ENCODE measurements at places on chromosomes 16 and 17.

GRCh38 chr17:42460371-42460770 is 1.7 kb downstream of the ATP6V0A1 start:
- no peak for DNase-seq

DNA sequence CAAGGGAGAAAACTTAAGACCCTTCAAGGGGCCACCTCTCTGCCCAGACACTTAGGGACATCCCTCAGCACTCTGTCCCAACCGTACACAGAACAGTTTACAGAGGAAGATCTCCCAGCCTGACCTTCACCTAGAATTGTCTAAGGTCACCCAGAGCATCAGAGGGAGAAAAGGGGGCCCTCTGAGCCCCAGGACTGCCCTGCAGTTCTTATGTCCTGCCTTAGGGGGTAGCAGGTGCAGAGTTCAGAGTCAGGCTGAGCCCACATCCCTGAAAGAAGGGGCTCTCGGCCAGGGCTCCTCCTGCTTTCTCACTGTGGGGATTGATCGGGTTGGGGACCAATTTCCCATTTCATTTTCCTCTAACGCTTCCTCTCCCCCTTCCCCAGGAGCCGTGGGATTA is 15.4 kb downstream of the CA4 start:
- DNase-seq, result no peak

GRCh38 chr17:74316220-74316619 is 9.8 kb upstream of the KIF19 start:
- no peak for DNase-seq

- DNase-seq, result peak; percentile 60
Observed at GRCh38 chr16:2514333-2515179, 804 bp downstream of the ATP6V0C start.

DNA sequence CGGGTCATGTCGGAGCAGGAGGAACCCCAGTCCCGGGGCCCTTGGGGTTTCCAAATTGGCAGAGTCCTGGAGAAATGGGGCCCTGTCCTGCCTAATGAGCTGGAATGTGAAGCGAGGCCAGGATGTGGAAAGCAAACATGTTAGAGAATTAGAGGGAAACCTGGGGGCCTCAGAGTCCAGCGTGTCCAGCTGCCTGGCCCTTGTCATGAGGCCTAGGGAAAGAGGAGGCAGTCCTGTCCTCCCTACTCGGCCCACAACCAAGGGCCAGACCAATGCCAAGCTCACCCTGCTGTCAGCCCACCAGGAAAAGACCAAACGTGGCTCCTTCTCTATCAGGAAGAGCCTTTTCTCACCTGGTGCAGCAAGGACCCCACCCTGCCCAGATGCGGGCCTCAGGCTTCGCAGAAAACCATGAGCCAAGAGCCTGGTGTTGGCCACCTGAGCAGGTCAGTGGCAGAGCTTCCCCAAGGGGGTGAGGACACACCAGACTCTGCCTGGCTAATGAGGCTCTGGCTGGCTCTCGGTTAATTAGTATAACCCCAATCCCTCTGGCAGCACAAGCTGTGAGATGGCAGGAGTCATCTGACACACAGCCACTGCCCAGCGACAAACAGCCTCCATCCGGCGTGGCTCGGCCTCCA is 10.1 kb downstream of the TEKT5 start:
- no peak for DNase-seq

DNA sequence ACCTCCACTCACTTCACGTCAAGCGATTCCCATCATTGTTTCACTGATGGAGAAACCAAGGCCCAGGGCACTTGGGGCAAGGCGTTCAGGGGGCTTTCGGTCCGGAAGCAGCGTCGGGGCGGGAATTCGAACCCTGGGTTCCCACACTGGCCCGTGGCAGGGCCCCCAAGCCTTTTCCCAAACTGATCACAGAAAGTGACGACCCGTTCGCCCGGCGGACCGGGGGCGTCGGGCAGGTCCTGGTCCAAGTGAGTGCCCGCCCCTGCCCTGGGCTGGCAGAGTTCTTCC is 856 bp upstream of the MON1B start:
- no peak for DNase-seq

DNA sequence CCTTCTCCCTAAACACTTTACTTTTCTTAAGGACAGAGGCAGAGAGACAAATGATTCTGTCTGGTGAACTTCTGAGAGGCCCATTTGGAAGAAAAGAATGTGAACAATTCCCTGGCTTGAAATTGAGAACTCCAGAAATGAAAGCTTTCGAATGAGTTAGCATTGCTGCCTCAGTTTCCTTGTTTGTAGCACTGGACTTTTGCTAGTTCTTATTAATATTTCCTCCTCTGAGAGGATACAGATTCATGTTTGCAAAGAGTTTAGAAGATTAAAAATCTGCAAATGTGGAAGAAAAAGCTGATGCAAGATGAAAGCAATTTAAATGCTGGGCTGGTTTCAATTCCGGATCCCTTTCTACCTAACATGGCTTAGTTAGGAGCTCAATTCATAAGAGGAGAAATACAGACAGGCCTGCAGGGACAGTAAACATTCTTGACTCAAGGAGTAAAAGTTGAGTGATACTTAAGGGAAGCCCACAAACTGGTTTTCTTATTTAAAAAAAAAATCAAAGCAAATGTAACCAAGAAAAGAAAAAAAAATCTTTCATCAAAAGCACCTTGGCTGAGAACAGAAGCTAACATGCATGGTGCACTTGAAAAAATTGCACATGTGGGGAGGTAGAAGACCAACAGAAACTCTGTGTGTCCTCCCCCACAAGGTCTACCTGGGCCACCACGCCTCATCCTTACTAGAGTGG is 27.1 kb downstream of the HNF1B start:
- DNase-seq, result no peak

DNA sequence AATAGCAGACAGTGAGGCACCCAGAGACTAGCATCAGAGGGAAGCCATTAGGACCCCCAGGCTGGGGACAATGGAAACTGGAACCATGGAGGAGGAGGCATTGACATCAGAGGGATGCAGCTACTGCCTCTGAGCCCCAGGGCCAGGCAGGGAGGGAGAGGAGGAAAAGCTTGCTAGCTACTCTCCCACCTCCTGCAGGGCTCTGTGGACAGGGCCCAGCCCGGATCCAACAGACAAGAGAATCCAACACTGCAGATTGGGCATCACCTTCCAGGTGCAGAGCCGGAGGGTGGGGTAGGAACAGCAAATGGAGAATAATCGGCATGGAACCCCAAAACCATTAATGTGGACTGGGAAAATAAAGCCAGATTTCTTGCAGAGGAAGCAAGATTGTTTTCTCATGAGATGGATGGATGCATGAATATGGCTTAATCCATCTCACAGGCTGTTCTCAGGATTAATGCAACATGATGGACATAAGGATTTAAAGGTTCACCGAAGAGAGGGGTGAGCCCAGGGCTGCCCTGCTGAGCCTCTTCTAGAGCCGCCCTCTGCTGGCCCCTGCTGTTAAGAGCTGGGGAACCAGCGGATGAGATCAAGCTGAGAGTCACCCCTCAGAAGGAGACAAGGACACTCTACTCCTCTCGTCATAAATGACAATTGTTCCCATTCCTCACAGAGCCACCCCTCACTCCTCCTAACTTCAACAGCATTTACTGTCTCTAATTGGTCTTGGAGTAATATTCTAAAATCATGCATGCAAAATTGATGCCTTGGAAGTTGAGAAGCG is 48.8 kb downstream of the DNAH3 start:
- DNase-seq, result peak; percentile 2

DNA sequence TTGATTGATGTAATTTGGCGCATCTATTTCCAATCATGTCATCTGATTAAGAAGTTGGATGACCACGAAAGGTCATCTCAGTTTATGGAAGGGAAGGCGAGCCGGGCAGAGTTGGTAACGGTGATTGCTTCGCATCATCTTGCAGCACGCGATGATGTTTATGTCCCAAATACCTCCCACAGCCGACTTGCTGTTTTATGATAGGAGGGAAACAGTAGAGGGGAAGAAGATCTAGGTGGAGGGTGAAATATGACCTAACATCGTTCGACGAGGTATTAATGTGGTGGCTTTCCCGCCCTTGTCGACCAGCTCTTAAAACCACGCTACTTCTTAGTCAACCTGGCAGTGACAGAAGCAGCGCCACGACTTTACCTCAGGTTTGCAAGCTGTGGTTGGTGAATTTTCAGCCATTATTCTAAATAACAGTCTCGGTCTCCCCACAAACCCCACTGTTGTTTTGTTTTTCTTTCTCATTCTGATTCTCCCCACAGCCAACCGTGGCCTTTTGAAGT is 805 bp upstream of the TANC2 start:
- no peak for DNase-seq

DNA sequence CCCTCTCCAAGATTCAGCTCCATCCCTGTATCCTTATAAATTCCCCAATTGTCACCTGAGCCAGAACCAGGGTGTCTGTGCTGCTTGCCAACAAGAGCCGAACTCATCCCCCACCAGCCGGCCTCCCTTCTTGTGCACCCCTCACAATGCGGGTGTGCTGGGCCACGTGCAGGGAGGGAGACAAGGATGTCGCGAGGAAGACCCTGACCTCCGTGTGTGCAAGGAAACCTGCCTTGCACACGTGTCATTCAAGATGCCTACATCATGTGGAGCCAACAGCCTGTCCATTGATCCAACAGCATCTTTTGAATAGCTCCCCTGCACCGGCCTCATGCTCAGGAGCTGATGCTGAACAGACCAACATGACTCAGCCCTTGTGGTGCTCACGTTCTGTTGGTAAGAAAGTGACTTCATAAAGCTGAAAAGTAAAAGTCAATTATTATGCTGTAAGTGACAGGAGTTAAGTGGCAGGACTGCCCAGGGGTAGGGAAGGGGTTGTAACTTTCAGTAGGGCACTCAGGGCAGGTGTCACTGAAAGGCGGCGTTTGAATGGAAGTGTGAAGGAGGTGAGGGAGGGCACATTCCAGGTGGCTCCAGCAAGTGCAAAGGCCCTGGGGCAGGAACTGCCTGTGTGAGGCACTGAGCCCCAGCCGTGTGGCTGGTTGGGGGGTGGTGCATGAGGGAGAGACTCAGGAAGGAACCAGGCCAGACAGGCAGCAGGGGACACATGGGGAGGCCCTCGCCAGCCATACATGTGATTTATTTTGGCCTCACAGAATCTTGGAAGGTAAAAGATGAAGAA is 302.2 kb downstream of the FOXL1 start:
- DNase-seq, result no peak

DNA sequence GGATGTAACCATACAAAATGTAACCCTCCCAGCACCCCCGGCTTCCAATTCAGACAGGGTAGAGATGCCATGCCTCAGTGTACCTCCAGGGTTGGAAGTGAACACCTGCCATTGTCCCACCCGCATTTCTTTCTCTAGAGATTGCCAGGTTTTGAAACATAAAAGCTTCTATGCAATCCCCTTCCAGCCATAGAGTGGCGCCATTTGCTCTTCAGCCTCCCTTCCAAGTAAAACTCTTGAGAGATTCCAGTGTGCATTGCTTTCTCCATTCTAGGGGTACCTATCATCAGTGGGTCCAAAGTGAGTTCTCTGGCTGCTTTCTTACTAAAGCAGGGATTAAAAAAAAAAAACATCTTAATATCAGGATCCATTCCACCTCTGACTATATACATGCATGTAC is 133.1 kb upstream of the RPL38 start:
- DNase-seq, result no peak

DNA sequence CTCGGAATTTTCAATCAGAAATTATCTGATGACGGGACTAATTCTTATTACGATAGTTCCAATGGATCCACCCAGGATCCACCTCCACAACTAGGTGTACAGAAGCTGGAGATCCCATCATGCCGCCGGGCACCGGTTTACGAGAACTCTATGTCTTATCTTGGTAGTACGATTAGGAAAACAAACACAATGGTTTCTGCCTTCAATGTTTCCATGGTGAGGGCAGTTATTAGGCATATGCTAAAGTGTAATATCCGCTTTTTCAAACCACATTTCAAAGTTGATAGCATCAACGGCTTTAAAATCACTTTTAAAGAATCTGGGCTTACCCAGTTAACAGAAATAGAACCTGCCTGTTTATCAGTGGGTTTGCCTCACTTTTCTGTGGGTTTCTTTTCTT is 705.7 kb downstream of the MAF start:
- DNase-seq, result peak; percentile 72

- DNase-seq, result no peak
Observed at GRCh38 chr16:64109241-64109640, 1012.6 kb downstream of the CDH11 start.

- no peak for DNase-seq
Observed at GRCh38 chr17:33435721-33436301, 142.7 kb upstream of the ASIC2 start.

- DNase-seq, result no peak
Observed at GRCh38 chr16:83171396-83171795, 544.6 kb downstream of the CDH13 start.

- DNase-seq, result no peak
Observed at GRCh38 chr17:82592289-82592766, 55.9 kb downstream of the WDR45B start.

DNA sequence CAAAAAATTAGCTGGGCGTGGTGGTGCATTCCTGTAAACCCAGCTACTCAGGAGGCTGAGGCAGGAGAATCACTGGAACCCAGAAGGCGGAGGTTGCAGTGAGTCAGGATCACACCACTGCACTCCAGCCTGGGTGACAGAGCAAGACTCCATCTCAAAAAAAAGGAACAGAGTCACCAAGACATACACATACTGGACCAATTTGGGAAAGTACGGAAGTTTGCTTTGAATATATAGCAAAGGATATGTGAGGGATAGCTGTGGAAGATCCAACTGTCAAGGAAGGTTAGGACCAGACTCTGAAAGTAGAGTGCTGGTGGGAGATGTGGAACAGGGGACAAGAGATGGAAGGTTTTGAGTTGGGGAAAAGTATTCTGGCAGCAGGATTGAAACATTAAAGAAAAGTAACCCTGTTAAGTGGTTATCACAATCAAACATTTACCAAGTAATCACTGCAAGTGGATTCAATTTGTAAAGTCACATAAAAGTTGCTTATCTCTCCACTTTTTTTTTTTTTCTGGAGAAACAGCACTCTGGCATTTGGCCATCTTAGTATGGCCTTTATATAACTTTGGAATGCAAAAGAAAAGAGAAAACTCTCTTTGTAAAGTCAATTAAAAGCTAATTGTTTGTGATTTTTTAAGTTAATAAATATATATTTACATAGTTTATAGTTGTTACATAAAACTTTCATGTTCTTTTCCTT is 259.4 kb upstream of the TBX2 start:
- no peak for DNase-seq

- no peak for DNase-seq
Observed at GRCh38 chr16:56097306-56097705, 94.0 kb upstream of the GNAO1 start.

GRCh38 chr17:50180111-50180510 is 14.3 kb downstream of the SGCA start:
- no peak for DNase-seq

GRCh38 chr17:10618202-10618635 is 38.9 kb downstream of the MYH3 start:
- DNase-seq, result peak; percentile 60

DNA sequence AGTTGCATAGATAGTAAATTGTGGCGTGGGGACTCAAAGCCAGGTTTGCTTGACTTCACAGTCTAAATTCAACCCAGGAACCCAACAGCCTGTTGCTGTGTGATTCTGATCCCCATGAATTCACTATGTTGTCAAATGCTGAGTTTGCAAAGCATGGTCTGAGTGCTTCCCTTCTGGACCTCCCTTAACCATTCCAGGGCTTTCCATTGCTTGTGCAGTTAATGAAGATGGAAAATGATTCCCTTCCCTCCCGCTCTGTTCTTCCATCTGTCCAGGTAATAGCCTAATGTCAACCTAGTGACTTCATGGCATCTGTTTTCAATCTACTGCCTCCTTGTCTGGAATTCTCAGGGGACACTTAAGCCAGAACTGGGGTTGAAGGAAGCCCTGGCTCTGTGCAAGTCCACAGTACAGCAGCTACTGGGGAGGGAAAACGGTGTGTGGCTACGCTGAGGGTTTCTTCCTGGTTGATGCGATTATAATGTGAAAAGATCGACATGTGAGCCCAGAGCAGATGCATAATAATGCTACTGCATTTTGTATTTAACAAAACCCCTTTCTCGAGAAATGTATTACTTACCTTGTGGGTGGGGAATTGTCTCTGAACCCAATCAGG is 206.7 kb downstream of the CDH13 start:
- DNase-seq, result no peak
